Immature natural killer cell (primary cell): ENCODE measurements at places on chromosomes 1 and 21.

DNA sequence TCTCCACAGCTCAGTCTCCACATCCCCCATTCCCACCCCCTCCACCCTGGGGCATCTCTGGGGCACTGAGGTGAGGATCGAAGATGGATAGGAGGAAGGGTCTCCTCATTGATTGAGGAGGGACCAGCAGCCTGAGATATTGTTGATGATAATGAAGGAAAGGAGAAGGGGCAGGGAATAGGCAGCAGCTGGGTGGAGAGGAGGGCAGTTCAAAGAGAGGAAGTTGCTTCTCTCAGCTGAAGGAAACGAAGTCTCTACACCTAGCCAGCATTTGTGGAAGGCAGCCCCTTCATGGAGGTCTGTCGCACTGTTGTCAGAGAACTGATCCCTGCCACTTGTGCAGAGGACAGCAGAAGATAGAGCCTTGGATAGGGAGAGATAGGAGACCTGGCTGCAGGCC lies 5.7 kb downstream of the KNCN start:
- no peak for DNase-seq

GRCh38 chr1:233513431-233513830 lies 100.5 kb upstream of the KCNK1 start:
- no peak for DNase-seq

- no peak for DNase-seq
Observed at GRCh38 chr21:37658817-37659458, 257.3 kb downstream of the KCNJ6 start.

DNA sequence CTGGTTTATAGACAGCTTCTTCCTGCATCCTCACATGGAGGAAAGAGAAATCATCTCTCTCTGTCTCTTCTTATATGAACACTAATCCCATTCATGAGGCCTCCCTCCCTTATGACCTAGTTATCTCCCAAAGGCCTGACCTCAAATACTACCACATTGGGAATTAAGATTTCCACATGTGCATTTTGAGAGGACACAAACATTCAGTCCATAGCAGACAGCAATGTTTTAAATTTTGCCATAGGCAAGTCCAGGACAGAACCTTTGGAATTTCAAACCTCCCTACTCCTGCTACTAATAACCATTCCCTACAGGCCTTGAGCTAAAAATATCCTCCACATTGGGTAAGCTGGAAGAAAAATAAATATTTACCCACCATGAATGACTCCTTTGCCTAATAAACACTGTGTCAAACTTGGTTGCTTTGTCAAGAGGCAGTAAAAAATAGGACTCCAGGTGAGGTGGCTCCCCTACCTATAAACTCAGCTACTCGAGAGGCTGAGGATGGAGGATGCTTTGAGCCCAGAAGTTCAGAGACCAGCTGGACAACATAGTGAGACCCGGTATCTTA lies 113.7 kb downstream of the ZNF281 start:
- no peak for DNase-seq

DNA sequence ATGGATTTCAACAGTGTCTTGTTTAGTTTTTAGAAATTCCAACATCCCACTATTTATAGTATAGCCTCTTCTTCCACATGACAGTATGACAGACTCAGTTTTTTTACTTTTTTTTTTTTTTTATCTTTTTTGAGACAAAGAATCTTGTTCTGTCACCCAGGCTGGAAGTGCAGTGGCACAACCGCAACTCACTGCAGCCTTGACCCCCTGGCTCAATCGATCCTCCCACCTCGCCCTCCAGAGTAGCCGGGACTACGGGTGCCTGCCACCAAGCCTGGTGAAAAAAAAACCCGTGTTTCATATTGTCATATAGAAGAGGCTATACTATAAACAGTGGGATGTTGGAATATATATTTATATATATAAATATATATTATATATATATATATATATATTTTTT lies 1.2 kb upstream of the DR1 start:
- DNase-seq, result no peak

- no peak for DNase-seq
Observed at GRCh38 chr1:224534731-224535130, 81.4 kb upstream of the CNIH3 start.

GRCh38 chr1:22282364-22282995 lies 139.6 kb upstream of the WNT4 start:
- no peak for DNase-seq

GRCh38 chr1:182845379-182845778 lies 6.2 kb downstream of the DHX9 start:
- no peak for DNase-seq

- DNase-seq, result no peak
Observed at GRCh38 chr1:64536836-64537490, 67.0 kb downstream of the CACHD1 start.

DNA sequence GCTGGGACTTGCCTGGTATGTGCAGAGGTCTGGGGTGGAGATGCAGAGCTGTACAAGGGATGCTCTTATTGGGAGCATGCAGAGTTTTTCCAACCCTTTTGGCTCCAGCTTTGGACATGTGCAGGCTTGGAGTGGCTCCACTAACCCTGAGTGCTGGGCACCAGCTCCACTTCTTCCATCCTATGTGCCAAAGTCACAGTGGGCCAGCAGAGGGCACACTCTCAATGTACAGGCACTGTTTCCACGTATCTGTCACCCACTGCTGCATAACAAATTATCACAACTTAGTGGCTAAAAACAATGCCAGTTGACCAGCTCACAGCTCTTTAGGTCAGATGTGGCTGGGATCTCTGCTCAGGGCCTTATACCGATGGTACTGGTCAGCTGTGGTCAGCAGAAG lies 631.8 kb downstream of the AJAP1 start:
- no peak for DNase-seq

DNA sequence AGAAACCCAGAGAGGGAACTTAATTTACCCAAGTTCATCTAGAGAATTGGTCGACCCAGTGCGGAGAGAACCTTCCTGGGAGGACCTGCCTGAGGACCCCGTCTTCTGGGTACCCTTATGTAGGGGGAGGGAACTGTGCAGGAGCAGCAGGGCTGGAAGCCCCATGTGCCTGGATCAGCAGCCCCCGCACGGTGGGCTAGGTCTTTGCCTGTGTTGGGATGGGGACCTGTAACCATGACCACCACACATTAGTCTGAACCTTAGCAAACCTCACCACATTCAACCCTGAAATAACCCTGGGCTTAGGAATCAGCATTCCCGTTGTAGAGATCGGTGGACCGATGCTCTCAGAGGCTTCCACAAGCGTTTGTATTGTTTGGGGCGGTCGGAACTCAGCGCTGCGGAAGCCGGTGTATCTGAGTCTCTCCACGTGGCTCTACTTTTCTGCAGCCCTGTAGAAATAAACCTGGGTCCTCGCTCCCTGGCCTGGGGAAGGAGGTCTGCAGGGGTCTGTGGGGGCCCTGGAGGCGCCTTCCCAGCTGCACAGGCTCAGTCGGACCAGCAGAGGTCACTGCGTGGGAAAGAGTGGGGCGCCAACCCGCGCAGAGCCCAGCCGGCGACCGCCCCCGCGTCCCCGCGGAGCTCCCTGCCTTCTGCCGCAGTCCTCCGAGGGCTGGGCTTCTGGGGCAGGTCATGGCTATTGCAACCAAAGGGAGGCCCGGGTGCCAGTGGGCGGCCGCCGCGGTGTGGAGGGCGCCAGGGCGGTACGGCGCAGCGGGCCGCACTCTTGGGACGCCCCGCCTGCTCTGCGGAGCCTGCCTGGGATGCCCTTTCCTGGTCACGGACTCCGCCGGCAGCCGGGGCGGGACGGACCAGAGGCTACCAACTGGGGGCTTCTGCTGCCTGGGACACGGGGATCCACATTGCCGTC lies 36.2 kb upstream of the KCNA10 start:
- DNase-seq, result peak; percentile 33

- DNase-seq, result no peak
Observed at GRCh38 chr1:192529811-192530210, 45.8 kb upstream of the RGS1 start.

- DNase-seq, result no peak
Observed at GRCh38 chr1:10800778-10801177, 4.3 kb upstream of the CASZ1 start.

- DNase-seq, result no peak
Observed at GRCh38 chr1:179043266-179043665, 17.6 kb downstream of the FAM20B start.

DNA sequence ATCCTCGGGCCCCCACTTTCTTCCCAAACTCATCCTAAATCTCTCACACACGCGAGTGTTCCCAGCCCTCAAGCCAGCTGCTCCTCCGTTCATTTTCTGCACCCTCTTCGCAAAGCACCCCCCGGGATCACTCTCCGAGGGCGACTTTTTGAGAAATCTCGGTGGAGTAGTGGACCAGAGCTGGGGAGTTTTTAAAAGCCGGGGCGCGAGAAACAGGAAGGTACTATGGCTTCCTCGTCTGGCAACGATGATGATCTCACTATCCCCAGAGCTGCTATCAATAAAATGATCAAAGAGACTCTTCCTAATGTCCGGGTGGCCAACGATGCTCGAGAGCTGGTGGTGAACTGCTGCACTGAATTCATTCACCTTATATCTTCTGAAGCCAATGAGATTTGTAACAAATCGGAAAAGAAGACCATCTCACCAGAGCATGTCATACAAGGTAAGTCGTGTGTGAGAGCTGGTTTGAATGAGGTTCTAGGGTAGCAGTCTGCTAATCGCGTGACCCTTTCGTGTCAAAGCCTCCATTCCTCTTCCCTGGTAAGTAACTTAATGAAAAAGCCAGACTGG lies 800 bp downstream of the DR1 start:
- peak; percentile 51 for DNase-seq

GRCh38 chr21:25912402-25912746 lies 177.6 kb downstream of the GABPA start:
- DNase-seq, result no peak

GRCh38 chr1:168333562-168334276 lies 53.0 kb downstream of the TBX19 start:
- no peak for DNase-seq

DNA sequence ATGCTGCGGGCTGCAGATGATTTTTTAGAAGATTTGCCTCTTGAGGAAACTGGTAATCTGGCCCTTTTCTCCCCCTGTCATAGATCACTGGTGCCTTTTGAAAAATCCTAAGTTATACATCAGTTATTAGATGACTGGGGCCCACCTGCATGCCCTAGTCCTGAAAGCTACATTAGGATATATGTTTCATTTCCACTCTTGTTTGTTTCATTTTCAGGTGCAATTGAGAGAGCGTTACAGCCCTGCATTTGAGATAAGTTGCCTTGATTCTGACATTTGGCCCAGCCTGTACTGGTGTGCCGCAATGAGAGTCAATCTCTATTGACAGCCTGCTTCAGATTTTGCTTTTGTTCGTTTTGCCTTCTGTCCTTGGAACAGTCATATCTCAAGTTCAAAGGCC lies 8.1 kb upstream of the IFI44 start:
- no peak for DNase-seq

GRCh38 chr1:201307760-201308499 lies 24.6 kb downstream of the PKP1 start:
- no peak for DNase-seq

- peak; percentile 46 for DNase-seq
Observed at GRCh38 chr1:203593723-203594122, 32.9 kb upstream of the ATP2B4 start.

DNA sequence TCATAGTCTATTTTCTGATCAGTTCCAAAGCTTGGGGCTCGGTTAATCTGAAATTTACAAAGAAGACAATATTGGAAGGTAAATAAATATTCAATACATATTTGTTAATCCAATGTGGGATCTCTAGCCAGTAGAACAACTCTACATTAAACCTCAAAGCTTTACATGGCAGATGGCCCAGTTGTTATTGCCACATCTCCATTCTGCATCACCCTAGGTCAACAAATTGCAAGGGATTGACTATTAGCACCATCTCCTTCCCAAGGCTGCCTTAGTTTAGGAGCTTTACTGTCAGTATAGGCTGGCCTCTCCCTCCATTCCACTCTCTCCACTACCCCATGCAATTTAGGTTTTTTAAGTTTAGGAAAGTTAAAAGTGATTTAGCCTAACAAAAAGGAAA lies 69.7 kb downstream of the TTLL7 start:
- DNase-seq, result no peak

- DNase-seq, result no peak
Observed at GRCh38 chr1:43719063-43719462, 11.7 kb downstream of the ST3GAL3 start.

DNA sequence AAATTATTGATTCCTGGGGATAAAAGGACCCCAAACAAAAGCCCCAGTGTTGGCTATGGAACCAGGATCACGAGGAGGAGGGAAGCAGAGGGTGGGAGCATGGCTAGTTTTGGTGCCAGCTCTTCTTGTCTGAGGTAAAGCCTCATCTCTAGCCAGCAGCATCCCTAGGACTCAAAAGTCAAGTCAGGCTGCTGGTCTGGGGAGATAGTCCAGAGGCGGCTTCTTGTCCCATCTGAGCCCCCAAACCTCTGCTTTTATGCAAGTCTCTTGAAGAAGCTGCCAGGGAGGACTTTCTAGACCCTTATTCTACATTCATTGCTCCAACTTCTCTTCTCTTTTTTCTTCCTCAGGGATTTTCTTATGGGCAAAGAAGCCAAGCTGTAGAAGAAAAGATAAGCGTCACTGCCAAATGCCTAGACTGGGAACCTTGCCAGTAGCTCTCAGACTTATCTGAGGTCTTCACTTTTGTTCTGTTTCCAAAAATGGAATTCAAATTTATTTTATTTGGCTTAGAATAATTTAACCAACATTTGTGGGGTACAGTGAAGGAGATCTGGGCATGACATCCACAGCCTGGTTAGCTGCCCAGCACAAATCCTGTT lies 6.9 kb upstream of the ANKRD35 start:
- DNase-seq, result no peak

DNA sequence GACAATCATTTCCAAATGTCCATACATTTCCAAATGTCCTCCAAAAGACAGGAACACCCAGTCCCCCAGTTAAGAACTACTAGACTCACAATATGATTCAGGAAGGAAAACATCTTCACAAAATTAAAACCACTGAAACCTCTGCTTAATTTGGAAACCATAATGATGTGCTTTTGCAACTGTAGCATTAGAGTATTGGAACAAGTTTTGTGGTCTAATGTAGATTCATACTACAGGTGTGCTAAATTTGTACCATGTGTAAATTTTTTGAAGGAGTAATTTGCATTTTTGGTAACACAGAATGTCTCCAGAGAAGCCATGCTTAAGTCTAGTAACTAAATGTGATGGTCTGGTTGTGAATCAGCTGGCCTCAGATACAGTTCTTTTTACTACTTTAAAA lies 129.6 kb downstream of the DPYD start:
- DNase-seq, result no peak

- no peak for DNase-seq
Observed at GRCh38 chr1:183942933-183943693, 94.4 kb downstream of the COLGALT2 start.

GRCh38 chr1:158930504-158930903 lies 848 bp upstream of the PYHIN1 start:
- DNase-seq, result peak; percentile 83

GRCh38 chr1:66637146-66637545 lies 103.2 kb downstream of the SGIP1 start:
- no peak for DNase-seq

DNA sequence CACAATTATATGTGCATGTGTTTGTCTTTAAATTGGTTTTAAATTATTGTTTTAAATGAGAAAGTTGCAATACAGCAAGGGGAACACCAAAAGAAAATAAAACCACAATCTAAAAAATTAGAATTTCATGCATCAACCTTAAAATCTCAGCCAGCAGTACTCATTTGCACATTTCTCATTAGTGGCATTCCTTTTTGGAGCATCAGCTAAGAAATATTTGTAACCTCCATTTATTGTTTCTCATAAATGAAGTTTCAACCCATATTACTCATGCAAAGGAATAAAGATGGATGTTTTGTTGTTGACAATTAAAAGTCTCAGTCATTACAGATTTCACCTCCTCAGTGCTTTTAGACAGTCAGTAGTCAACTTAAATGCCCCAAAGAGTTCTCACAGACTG lies 160.1 kb downstream of the TBX15 start:
- DNase-seq, result no peak
